ENCODE measurements at places on chromosomes 4 and X.

GRCh38 chr4:109248322-109248900, 54.0 kb downstream of the COL25A1 start:
- no peak for DNase-seq

GRCh38 chr4:141132072-141132708, 1.1 kb downstream of the RNF150 start:
- DNase-seq, result no peak

GRCh38 chr4:6916587-6917460, 7.2 kb downstream of the TBC1D14 start:
- DNase-seq, result no peak

DNA sequence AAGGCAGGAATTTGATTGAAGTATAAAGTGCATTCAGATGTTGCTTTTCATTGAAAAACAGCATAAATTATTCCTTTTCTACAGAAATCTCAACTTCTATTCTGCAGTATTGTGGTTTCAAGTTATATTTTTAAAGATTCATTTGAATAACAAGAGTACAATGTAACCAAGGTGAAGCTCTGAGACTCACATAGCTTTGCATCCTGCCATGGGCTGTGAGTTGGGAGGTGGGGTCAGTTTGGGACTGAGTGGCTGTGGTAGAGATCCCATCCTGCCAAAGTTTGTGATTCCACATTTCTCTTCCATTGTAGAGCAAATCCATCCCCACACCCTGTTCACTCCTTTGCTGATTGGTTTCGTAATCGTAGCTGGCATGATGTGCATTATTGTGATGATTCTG, 69.2 kb downstream of the KIT start:
- DNase-seq, result no peak

GRCh38 chrX:44975666-44976263, 102.8 kb downstream of the KDM6A start:
- no peak for DNase-seq

DNA sequence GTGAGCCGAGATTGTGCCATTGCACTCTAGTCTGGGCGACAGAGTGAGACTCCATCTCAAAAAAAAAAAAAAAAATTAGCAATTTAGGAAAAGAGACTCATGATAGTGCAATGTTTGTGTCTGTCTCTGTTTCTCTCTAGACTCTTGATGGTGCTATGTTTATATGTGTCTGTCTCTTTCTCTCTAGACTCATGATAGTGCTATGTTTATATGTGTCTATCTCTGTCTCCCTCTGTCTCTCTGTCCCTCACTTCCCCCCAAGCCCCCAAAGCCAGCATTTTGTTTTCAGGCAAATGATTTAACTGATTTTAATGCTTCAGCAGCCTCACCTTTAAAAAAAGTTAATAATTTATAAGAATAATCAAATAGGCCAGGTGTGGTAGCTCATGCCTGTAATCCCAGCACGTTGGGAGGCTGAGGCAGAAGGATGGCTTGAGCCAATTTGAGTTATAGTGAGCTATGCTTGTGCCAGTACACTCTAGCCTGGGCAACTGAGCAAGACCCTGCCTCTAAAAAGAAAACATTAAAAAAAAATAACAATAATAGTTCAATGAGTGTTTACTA, 6.9 kb downstream of the MOB1B start:
- DNase-seq, result no peak

DNA sequence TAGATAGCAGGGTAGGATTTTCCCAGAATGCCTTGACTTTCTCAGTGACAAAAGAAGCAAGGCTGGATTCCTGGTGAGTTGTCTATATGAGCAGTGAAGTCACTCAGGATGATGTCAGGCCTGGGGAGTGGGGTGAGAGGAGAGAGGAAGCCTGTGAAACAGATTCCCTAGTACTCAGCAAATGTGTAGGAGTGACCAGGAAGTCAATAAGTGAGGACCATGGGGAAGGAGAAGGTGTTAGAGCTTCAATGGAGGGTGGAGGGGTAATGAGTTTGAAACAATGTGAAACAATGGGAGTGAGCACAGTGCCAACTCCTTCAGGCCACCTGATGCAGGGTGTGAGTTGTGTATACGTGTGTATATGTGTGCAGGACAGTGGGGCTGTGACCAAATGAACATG, 2.4 kb upstream of the SLC9A6 start:
- no peak for DNase-seq

- no peak for DNase-seq
Observed at GRCh38 chr4:40749717-40750460, at the start of gene NSUN7. NSUN7 (plus strand) TSS chr4:40749955; CDS start chr4:40750694, 739 bp downstream.

Measured in stimulated activated CD4-positive, alpha-beta T cell treated with anti-CD3 and anti-CD28 coated beads, Interleukin-1b, Interleukin-23, amount 100 ng/mL, for 24 hours (primary cell).